ENCODE measurements at places on chromosomes 12 and 14.

GRCh38 chr12:92396647-92397252 lies 251.1 kb upstream of the BTG1 start:
- DNase-seq = no peak

GRCh38 chr12:125690841-125691240 lies 625.6 kb downstream of the AACS start:
- DNase-seq = no peak

- DNase-seq = no peak
Observed at GRCh38 chr14:53778263-53778662, 178.4 kb downstream of the BMP4 start.

DNA sequence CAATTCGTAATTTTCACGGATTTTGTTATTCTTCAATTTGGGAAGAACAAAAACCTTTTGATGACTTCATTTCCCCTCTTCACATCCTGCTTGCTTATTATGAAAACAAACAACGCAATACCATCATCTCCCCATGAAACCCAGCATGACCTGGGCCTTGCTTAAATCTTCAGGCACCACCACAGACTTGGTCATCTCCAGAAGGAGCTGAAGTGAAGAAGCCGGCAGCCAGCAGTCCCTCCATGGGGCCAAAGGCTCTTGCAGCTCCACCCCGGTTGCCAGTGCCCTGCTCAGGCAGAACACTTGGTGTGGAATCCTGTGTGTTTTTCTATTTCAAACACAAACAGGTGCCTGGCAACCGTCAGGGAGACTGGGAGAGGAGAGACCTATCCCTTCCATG lies 982.9 kb upstream of the TMEM132C start:
- no peak for DNase-seq

DNA sequence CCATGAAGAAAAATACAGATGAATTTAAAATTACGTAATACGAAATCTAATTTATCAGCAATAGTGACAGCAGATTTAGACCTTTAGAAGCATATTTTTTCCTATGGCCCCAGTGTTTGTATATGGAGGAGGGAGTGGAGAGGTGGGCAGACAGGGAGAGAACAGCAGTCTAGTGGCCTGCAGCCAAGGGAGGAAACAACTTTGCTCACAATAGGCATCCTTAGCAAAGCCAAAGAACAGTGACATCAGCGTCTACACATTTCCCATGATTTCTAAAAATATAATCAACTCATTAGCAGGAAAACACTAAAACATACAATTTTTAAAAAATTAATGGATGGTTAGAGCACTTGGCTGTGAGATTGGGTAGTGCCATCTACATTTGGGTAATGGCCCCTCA lies 622.6 kb upstream of the ATP2B1 start:
- no peak for DNase-seq

DNA sequence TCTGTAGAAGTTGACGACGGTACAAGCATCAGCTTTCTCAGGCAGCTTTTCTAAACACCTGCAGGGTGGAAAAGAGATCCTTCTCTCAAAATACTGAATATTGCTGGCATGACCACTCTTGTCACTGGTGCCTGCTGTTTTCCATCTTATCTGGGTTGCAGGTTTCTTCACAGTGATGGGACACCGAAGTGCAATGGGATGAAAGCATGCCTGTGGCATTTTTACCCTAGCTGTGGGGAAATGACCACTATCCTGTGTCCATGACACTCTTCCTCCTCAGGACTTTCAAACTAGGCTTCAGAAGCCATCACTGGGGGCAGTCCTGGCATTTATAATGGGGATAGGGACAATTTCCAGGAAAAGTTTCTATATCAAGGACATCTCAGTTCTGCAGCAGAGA lies 98.5 kb downstream of the ETV6 start:
- no peak for DNase-seq

GRCh38 chr12:90575995-90576394 lies 379.0 kb downstream of the CCER1 start:
- DNase-seq = no peak

GRCh38 chr14:40909906-40910305 lies 696.8 kb upstream of the LRFN5 start:
- DNase-seq = no peak

GRCh38 chr14:92651106-92651757 lies 97.2 kb downstream of the LGMN start:
- DNase-seq = no peak

GRCh38 chr12:105402366-105402765 lies 71.9 kb downstream of the C12orf75 start:
- no peak for DNase-seq

GRCh38 chr12:89828575-89828974 lies 119.9 kb upstream of the ATP2B1 start:
- no peak for DNase-seq

GRCh38 chr12:84384384-84384783 lies 528.2 kb downstream of the SLC6A15 start:
- no peak for DNase-seq

- DNase-seq = no peak
Observed at GRCh38 chr12:15404485-15404884, 82.2 kb downstream of the PTPRO start.

GRCh38 chr14:22526218-22526617 lies 62.8 kb downstream of the DAD1 start:
- no peak for DNase-seq

- DNase-seq = no peak
Observed at GRCh38 chr14:91246051-91246852, 1.7 kb upstream of the GPR68 start.

DNA sequence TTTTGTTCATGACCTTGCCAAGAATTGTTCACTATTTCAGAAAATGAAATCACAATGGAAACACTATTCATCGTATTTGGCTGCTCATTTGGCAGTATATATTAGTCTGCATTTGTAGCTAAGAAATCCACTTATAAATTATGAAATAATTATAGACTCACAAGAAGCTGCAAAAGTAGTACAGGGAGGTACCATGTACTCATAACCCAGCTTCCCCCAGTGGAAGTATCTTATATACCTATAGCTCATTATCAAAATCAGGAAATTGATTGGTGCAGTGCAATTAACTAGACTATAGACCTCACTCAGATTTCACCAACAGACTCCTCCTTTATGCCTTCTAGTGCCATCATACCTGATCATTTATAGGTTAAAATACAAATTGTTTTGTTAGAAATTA lies 178.8 kb upstream of the VASH1 start:
- DNase-seq = no peak
